Peyer's patch (tissue), 4 donors: ENCODE measurements at places on chromosomes 6 and 20. TPM values are rescaled to one million over a fixed set of nuclear protein-coding genes. Genes with fewer than 3 reads are reported as not detected.

Gene CFB
- 183 TPM for total RNA-seq

Gene LY6G6F
- not detected for total RNA-seq

DNA sequence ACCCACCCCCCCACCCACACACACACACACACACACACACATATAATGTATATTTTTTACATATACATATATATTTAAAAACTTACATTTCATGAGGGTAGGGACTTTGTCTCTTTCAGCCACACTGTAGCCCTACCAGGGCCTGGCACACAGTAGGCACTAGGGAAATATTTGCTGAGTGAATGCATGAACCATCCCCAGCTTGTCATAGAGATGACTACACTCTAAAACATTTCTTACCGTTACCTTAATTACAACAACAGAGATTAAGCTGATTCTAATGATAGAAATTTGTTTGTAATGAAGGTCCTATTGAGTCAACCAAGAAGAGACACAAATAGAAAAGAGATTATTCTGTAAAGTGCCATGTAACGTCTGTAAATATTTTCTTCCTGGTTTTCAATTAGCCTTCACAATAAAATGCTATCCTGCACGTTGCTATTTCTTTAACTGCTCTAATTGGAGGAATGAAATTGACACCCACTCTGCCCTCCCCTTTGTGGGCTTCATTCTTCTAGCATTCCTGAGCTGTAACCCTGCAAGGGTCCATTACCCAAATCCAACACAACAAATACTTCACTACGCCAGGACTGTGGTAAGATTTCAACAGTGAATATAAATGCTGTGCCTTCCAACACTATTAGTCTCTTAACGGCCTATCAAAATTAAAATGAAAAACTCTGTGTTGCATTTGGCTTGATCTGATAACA, 30.8 kb downstream of the SIM1 start:
- H3K27ac ChIP-seq = no peak overlapping the region
- DNase-seq = no peak
- H3K27me3 ChIP-seq = no peaks in the 10 kb centered on the region

DNA sequence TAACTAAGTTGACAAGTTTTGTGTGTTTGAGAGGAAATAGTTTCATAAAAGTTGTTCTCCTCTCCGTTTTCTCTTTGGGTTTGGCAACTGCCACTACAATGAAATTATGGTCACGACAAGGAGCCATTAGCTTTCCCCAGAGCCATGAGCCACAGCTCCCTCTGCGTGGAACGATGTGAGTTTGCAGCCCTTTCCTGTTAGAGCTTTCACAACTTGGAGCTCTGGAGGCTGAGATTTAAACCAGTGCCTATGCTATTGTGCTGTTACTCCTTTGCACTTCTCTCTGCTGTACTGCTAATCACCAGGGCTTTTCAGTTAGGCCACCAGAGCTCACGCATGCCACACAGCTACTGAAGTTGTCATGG, 29.3 kb upstream of the TXNDC5 start:
- no peak overlapping the region for H3K4me3 ChIP-seq
- no peak for DNase-seq
- H3K36me3 ChIP-seq = no peaks in the 10 kb centered on the region
- H3K4me1 ChIP-seq = no peaks in the 10 kb centered on the region
- no peaks in the 10 kb centered on the region for H3K27me3 ChIP-seq
